ENCODE measurements at places on chromosomes 7 and 10. TPM values are rescaled to one million over a fixed set of nuclear protein-coding genes. Genes with fewer than 3 reads are reported as not detected.

The CPN1 gene
- not detected for polyA plus RNA-seq

The FAM131B gene
- 45.9 TPM for polyA plus RNA-seq

The ANXA8L1 gene
- polyA plus RNA-seq = not detected

The MSMB gene
- not detected for polyA plus RNA-seq

The NUTM2D gene
- 8.2 TPM for polyA plus RNA-seq

The MYL7 gene
- polyA plus RNA-seq = not detected

The SYNPO2L gene
- not detected for polyA plus RNA-seq

The CLCN1 gene
- not detected for polyA plus RNA-seq

The SLC18A2 gene
- 0.05 TPM for polyA plus RNA-seq

The CALHM1 gene
- polyA plus RNA-seq = not detected

The IKZF1 gene
- polyA plus RNA-seq = 0.24 TPM

The LIPK gene
- polyA plus RNA-seq = not detected

The ADRA2A gene
- polyA plus RNA-seq = 1.5 TPM

The PRKCQ gene
- 0.26 TPM for polyA plus RNA-seq

The A1CF gene
- polyA plus RNA-seq = not detected

The CAMK2B gene
- 67.3 TPM for polyA plus RNA-seq

The NKX2-3 gene
- not detected for polyA plus RNA-seq

The FAM241B gene
- 135 TPM for polyA plus RNA-seq

The SMO gene
- 8.8 TPM for polyA plus RNA-seq

The TSPAN14 gene
- polyA plus RNA-seq = 31.5 TPM

The NSUN6 gene
- 74.6 TPM for polyA plus RNA-seq

The FXYD4 gene
- not detected for polyA plus RNA-seq

The CRTAC1 gene
- polyA plus RNA-seq = 1.1 TPM

The GPR158 gene
- 2.1 TPM for polyA plus RNA-seq

The PNLIP gene
- polyA plus RNA-seq = not detected

The USP6NL gene
- 39.9 TPM for polyA plus RNA-seq

The STEAP2 gene
- 5.9 TPM for polyA plus RNA-seq

The C10orf53 gene
- polyA plus RNA-seq = not detected

The SCIN gene
- not detected for polyA plus RNA-seq

The SPAM1 gene
- not detected for polyA plus RNA-seq

The EPHB6 gene
- polyA plus RNA-seq = 14.8 TPM

The NEBL gene
- 16.4 TPM for polyA plus RNA-seq

The CCDC136 gene
- 41.3 TPM for polyA plus RNA-seq

The CHRM2 gene
- 0.05 TPM for polyA plus RNA-seq

The ACSL5 gene
- polyA plus RNA-seq = not detected

Data from neural cell (in vitro differentiated cells).